ENCODE measurements at places on chromosomes 4 and X.
A peak's percentile ranks its signal among the peaks of the same experiment; 100 is the strongest.

DNA sequence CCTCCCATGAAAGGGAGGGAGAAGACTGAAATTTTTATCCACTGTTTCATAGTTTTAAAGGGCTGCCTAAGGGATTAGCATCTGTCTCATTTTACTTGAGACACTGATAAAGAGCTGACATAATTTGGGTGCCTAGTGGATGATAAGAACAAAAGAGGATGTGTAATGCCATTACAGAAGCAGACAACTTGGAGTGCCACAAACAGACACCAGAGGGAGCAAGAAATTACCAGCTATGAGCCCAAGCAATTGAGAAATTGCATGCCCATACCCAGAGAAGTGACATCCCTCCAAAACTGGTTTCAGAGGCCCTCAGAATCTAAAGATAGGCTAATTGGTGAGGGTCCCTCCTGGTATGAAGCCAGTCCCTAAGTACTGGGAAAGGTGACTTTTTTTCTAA lies 38.5 kb upstream of the POU3F4 start:
- no peak for DNase-seq

DNA sequence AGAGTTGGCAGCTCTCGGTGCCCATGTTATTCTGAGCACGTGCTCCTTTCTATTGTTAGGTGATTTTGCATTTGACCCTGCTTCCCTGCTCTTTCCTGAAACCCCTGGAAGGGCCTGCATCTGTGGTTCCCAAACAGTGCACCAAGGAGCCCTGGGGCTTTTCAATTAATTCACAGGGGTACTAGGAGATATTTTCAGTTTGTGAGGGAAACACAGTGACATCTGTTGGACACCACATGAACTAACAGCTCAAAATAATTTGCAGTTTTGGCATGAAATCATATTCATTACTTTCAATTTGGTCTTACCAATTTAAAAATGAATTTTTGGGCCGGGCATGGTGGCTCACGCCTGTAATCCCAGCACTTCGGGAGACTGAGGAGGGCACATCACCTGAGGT lies 156.6 kb downstream of the GATB start:
- no peak for DNase-seq

- DNase-seq = no peak
Observed at GRCh38 chrX:49977319-49978090, 55.1 kb downstream of the CLCN5 start.

DNA sequence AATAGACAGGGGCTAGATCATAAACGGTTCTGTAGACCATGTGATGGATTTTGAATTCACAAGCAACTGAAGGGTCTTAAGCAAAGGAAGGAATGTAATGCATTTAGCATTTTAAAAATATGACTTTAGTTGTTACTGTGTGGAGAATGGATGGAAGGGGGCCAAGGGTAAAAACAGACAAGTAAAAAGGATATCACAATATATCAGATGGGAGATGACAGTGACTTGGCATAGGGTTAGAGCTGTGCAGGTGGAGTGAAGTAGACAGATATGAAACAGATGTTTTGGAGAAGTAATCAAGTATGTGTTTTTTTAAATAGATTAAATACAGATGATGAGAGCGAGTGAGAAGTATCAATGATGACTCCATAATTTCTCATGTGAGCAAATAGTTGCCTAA lies 1116.0 kb upstream of the TENM3 start:
- no peak for DNase-seq

DNA sequence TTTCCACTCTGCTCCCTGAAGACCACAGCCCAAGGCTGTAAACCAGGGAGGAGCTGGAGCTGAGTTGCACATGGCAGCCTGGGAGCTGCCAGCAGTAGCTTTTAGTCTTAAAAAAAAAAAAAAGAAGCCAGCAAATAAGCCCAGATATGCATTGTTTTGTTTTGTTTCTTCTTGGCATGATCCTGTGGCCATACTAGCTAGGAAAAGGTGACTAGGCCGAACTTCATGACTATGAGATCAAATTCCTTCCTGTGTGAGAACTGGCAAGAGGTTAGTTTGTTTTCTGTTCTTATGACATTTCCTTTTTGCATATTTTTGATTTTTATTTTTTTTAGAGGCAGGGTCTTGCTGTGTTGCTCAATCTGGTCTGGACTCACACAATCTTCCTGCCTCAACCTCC lies 323.3 kb downstream of the DCTD start:
- DNase-seq = no peak

DNA sequence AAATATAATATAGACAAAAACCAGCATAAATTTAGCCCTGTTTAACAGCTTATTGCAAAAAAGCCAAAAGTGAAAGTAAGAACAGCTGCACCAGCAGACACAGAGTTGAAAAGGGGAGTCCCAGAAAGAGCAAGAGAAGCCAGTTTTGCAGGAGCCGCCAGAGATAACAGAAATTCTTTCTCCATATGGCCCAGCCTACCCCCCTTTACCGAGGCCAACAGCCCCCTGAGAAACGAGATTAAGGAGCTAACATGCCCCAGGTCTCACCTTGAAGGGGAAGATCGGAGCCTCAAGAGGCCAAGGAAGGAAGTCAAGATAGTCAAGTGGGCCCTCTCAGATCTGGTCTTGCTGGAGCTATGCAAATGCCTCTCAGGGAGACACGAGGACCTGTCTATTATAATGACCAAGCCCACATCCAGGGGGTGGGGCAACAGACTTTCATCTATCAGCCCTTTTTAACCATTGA lies 4.8 kb downstream of the ACOX3 start:
- no peak for DNase-seq

- no peak for DNase-seq
Observed at GRCh38 chrX:108020631-108021030, 24.2 kb upstream of the VSIG1 start.

DNA sequence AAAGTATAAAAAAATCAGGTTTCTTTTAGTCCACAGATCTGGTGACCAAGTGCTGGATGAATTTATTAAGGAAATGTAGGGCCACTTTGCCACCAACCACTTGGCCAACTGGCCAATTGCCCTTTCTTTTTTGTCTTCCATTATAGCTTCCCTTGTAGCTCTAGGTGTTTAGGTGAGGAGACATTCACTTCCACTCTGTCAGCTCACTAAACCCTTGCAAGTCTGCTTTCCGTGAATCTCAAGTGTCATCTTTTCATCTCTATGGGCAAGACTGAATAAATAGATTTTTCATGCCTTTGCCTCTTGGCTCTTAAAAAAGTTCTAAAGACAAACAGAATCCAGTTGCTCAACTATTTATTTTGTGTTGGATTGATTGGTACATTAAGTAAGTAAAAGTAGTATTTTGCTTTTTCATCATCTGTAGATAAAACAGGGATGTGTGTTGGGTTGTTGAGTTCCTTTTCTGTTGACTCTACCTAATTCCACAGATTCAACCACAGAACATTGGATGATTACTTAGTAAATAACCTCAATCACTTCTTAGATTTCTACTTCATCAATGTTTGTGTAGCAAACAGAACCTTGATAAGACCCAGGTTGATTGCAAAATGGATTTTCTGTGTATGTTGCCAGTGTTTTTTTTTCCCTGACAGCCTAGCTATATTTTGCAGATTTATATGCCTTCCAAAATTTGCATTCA lies 68.1 kb upstream of the GRXCR1 start:
- DNase-seq = no peak

GRCh38 chr4:107034091-107034995 lies 1.8 kb downstream of the DKK2 start:
- no peak for DNase-seq

- no peak for DNase-seq
Observed at GRCh38 chr4:9989918-9990635, 31.2 kb downstream of the SLC2A9 start.

DNA sequence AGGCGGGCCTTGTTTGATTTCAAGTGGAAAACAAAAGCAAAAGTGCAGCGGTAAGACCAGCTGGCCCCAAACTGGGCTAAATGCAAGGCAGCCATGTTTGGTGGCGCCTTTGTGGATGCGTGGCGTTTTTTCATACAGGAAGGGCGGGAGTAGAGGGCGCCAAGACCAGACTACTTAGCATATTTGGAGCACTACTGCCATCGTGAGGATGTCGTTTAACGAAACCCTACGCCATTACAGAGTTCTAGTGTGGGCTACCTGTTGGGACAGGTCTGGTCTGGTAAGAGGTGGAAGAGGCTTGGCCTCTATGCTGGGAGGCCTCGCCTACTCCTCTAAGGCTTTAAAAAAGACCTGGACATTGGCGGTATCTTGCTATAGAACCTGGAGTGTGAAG lies 230.7 kb upstream of the STK26 start:
- DNase-seq = peak; percentile 86

GRCh38 chr4:98773638-98774037 lies 115.2 kb upstream of the TSPAN5 start:
- DNase-seq = no peak

DNA sequence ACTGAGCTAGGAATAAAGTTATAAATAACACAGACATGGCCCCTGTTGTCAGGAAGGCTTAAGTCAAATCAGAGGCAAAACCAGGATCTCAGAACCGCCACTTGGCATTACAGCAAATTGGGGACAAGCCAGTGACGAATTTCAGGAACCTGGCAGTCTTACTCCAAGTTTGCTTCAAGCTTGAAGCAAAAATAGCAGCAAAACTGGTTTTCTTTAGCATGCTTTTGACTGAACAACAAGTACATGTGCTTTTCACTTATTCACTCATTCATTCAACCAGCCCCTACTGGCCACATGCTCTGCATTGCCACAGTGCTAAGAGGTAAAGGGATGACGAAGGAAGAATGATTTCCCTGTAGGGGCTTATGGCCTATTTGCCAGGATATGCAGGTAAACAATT lies 253.9 kb upstream of the PPARGC1A start:
- no peak for DNase-seq

- no peak for DNase-seq
Observed at GRCh38 chrX:109270580-109271484, 211.1 kb downstream of the GUCY2F start.

DNA sequence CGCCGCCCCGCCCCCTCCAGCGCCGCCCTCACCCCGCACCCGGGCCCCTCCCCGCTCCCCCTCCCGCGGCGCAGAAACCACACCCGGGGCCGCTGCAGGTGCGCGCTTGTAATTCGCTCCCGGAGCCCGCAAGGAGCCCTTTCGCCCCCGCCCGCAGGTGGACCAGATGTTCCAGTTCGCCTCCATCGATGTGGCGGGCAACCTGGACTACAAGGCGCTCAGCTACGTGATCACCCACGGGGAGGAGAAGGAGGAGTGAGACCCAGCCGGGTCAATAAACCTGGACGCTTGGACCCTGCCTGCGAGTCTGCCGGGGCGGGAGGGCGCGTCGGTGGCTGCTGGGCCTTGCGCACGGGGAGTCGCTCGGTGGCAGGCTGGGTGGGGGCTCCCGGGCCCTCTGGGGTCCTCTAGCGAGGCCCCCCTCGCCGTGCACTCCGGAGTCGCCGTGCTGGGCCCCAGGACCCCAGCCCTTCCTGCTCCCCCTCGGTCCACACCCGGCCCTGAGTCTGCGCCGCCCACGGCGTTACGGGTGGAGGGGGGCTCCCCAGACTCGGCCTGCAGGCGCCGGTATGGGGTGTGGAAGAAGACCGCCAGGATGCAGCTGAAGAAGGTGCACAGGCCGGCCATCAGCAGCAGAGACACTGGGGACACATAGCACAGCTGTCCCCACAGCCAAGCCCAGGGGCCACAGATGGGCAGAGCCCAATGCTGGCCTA lies 7.1 kb downstream of the SLC49A3 start:
- DNase-seq = no peak

- no peak for DNase-seq
Observed at GRCh38 chr4:26731351-26732035, 129.1 kb upstream of the STIM2 start.

DNA sequence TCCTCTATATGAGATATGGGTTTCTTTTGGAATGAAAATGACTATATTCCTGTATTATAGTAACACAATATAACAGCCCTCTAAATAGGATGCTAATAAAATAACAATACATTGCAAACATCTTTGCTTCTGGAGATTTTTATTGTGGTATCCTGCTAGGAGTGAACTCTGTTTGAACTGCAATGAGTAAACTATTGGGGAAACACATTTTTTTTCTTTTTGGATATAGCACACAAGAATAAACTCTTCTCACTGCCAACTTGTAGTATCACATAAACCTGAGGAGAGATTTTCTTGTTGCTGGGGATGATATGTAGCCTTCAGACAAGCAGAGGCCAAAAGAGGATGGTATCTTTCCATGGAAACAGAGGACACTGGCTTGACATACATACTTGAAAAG lies 238.2 kb downstream of the C4orf33 start:
- DNase-seq = no peak

DNA sequence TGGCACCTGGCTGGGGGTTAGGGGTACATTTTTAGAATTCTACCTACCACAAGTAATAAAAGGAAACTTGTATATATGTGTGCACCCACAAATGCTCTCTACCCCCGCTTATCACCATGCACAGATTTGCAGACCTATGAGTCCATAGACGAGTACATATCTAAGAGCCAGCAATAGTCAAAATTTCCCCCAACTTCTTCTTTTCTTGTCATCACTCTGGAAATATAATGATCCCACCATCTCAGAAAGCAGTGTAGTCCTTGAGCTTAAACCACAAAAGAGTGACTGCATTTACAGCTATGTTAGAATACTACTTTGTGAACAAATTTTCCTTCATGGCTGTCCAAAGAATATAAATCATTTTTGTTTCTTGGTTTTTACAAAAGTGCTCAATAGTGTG lies 66.1 kb downstream of the LHFPL1 start:
- DNase-seq = no peak

DNA sequence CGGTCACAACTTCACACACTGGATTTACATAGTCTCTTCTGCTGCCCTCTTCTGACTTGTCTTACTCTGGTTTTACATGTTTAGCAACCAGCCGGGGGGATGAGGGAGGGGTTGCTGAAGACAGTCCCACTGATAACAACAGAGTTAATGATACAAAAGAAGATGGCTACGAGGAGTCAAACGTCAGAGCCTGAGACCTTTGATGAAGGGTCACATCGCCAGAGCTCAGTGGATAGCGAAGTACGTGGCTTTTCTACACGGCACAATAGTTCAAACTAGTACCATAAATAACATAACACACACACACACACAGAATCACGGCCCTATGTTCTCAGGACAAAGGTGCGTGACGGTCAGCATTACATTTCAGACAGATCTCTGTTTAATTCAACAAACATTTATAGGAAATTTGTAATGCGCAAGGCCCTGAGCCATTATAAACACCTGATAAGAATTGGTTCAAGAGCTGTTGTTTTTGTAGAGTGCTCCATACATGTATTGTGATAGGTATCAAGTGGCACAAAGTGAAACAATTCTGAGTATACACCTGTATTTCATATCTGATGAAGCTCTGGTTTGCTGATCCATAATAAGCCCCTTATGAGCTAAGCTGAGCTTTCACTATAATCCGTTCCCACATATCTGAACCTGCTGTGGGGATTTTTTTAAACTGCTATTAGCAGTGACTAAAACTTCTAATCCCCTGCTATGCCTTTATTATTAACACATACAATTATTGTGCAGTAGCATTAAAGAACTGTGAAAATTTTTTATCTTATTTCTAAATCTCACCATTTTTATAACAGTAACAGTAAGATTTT lies 100.0 kb downstream of the NR3C2 start:
- no peak for DNase-seq

- DNase-seq = no peak
Observed at GRCh38 chr4:25770847-25771246, 91.9 kb downstream of the SEL1L3 start.

GRCh38 chrX:139020801-139021200 lies 309.3 kb upstream of the FGF13 start:
- DNase-seq = no peak

Data from T-helper 9 cell (primary cell).